ENCODE measurements at places on chromosomes 6 and 20.
A peak's percentile ranks its signal among the peaks of the same experiment; 100 is the strongest.

GRCh38 chr20:38342713-38343310 lies 3.5 kb upstream of the LBP start:
- no peak for DNase-seq

DNA sequence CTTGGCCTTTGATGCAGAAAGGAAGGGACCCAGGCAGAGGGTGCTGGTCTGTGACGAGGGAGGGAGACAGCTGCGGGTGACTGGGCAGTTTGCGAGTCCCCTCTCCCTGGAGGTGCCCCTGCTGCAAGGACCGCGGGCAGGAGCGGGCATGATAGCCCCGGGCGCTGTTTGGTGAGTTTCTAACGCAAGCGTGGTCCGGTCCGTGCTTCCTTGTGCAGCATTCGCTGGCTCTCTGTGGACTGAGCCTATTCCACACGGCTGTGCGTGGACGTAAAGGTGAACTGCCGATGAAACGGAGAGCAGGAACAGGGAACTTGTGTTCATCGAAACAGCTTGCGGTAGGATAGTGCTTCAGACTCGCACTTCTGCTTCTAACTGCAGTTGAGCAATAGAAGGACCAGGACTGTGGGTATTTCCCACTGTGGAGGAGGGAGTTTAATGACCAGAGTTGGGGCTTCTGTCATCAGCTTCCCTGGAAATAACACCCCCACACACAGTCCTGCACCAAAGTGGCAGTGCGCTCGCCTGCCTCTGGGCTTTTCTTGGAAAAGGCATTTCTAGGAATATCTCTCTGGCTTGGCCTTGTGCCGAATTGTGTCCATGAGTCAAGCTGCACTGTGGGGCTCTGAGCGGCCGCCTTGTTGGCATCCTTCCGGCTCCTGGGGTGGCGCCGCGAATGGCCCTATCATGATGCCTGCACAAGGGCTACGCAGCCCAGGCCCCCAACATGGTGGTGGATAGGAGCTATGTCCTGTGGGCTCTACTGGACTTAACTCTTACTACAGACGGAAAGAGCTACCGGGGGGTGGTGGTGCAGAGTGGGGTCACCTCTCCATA lies 48.9 kb downstream of the DUSP22 start:
- DNase-seq: no peak

DNA sequence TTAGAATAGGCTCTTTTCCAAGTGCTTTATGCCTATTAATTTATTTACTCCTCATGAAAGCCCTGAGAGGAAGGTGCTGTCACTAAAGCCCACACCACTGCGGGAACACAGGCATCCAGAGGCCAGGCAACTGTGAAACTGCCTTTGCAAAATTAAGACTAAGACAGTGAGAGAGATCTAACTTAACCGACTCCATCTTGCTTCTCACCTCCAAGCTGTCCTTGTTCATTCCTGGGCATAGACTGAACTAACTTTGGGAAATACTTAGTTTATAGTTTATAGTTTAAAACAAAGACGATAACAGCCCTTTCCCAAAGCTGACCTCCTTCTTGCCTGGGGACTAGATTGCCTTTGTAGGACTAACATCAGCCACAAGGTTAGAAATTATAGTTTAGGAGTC lies 80.1 kb downstream of the RSPH3 start:
- DNase-seq: no peak

DNA sequence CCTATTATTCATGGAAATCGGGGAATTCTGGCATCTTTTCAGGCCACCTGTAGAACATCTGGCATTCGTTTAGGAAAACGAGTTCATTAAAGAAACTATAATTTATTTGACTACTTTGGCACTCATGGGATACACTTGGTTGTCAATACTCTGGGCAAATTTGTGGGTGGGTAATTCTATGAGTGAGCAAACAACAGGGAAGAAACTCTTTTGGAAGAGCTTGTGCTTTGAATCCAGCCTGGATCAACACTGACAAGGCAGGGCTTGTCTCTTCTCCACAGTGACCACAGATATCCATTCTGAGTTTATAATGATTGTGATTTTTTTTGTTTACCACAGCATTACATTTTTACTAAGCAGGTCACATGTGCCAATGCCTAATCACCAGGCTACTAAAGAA lies 394.7 kb downstream of the THBS2 start:
- DNase-seq: no peak

- DNase-seq: no peak
Observed at GRCh38 chr6:1188199-1188598, 123.7 kb upstream of the FOXQ1 start.

- DNase-seq: no peak
Observed at GRCh38 chr6:169798764-169799473, 47.5 kb downstream of the ERMARD start.

GRCh38 chr20:3973705-3974104 lies 41.7 kb downstream of the RNF24 start:
- DNase-seq: no peak

DNA sequence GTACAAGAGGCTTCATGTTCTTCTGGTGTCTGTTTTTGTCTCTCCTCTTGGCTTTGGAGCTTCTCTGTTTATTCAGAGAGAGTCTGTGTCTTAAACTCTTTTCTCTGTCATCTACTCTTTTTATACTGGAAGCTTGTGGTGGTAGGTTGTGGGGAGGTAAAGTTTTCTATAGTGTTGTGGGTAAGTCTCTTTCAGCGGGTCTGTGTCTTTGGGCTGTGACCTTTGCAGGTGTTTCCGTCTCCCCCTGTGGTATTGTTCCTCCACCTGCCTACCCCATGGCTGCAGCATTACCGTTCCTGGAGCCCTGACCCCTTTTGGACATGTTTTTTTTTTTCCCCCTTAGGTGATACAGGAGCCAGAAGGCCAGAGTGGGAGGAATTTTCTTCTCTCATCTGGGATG lies 37.9 kb upstream of the FERMT1 start:
- DNase-seq: no peak

GRCh38 chr6:51855310-51856082 lies 231.9 kb downstream of the PKHD1 start:
- peak; percentile 67 for DNase-seq

GRCh38 chr20:58160451-58161061 lies 67.9 kb downstream of the ANKRD60 start:
- DNase-seq: no peak

GRCh38 chr6:145866456-145867396 lies 52.1 kb upstream of the FBXO30 start:
- no peak for DNase-seq

GRCh38 chr6:149560736-149561135 lies 5.4 kb upstream of the GINM1 start:
- peak; percentile 10 for DNase-seq

- no peak for DNase-seq
Observed at GRCh38 chr6:156102129-156102528, 646.5 kb upstream of the NOX3 start.

DNA sequence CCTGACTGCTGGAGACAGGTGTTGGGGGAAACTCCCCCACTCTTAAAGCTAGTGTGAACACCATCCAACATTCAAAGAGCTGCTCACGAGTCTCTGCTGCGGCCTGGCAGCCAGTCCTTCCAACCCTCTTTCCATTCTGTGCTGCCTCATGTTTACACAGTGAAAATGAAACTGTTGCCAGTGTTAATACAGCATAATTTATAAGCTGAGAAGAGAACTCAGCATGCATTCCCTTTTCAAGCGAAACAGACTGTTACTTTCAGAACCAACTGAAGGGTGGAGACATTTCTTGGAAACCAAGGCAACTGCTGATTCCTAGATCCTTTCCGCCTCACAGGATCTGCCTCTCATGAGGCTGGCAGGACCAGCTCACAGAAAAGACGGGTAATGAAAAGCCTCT lies 533.8 kb upstream of the ID4 start:
- no peak for DNase-seq

GRCh38 chr6:136927292-136927691 lies 5.2 kb downstream of the SLC35D3 start:
- peak; percentile 23 for DNase-seq

- no peak for DNase-seq
Observed at GRCh38 chr6:37473364-37474095, 26.2 kb downstream of the CCDC167 start.

- DNase-seq: no peak
Observed at GRCh38 chr6:16684195-16684689, 77.0 kb downstream of the ATXN1 start.

DNA sequence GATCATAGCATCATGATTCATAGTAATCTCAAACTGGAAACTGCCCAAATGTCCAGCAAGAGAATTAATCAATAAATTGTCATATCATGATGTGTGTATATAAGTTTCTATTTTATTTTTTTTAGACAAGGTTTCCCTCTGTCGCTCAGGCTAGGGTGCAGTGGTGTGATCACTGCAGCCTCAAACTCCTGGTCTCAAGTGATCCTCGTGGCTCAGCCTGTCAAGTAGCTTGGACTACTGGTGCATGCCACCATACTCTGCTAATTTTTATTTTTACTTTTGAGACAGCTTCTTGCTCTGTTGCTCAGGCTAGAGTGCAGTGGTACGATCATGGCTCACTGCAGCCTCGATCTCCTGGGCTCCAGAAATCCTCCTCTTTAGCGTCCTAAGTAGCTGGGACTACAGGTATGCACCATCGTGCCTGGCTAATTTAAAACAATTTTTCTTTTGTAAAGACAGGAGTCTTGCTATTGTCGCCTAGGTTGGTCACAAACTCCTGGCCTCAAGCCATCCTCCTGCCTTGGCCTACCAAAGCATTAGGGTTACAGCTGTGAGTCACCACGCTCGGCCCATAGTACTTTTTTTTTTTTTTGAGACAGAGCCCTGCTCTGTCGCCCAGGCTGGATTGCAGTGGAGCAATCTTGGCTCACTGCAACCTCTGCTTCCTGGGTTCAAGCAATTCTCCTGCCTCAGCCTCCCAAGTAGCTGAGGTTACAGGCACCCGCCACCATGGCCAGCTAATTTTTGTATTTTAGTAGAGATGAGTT lies 8.7 kb upstream of the ATRN start:
- no peak for DNase-seq

- DNase-seq: no peak
Observed at GRCh38 chr6:31970604-31971271, 1.2 kb downstream of the DXO start.

GRCh38 chr6:124962639-124963415 lies 590 bp downstream of the RNF217 start:
- peak; percentile 8 for DNase-seq

DNA sequence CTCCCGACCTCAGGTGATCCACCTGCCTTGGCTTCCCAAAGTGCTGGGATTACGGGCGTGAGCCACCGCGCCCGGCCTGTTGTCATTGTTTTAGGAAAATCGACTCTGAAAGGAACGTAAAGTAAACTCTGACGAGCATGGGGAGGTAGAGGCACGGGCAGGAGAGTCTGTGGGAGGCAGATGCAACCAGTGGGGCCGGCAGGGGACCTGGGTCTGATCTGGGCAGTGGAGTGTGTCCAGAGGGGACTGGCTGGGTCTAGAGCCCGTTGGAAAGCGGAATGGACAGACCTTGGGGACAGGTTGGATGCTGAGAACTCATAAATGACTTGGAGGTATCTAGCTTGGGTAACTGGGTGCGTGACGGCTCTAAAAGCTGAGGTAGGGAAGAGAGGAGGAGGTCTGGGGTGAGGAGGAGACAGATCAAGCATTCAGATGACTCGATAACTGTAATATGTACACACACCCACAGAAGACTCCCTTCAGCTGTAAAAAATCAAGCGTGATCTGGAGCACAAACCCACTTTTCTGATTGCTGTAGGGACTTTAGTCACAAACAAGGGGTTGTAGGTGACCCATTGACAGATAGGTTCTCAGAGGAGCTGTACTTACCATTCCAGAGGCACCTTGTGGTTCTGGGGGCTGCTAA lies 22.4 kb downstream of the MANBAL start:
- DNase-seq: no peak

DNA sequence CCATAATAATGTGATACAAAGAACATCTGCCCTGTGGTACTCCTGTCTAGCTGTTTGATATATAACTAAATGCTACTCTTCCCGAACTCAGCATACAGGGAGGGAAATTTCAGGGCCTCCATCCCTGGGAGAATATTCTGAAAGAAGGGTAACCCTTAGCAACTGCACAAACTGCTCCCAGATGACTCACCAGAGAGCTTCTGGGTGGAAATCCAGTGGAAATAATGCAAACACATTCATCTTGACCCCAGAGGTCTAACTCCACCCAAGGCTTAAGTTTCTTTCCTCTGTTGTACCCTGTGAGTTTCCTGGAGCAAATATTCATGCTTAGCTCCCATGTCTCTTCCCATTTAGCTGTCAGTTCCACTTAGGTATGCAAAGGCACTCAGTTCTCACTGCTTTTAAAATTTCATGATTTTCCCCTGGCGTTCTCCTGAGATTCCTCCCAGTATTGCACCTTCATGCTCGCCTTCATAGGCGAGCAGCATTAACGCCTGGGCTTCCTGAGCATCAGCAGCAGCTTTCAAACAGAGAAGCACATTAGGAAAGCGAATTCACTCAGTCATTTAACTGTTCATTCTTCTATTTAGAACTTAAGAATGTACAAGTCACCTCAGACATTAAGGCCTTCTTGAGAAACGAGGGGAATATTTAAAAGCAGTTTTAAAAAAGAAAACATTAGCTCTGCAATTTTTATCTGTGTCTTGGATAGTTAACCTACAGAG lies 43.8 kb upstream of the LAMA4 start:
- no peak for DNase-seq

GRCh38 chr20:39853636-39854035 lies 835.4 kb downstream of the MAFB start:
- no peak for DNase-seq

DNA sequence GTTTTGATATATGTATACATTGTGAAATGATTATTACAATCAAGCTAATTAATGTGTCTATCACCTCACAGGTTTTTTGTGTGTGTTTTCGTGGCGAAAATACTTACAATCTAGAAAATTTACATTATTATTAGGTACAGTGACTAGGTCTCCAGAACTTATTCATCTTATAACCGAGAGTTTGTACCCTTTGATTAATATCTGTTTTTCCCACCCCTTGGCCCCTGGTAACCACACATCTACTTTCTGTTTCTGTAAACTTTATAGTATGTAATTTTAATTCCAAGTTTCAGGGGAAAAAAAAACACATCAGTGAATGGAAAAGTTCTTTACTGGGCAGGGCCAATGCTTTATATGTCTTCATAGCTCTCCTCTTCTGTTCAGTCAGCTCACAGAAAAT lies 131.4 kb downstream of the LMBRD1 start:
- no peak for DNase-seq

- no peak for DNase-seq
Observed at GRCh38 chr6:87291883-87292282, 30.5 kb upstream of the SMIM8 start.

- no peak for DNase-seq
Observed at GRCh38 chr20:3785240-3786125, 1.1 kb downstream of the CENPB start.
